Stimulated activated CD8-positive, alpha-beta memory T cell treated with anti-CD3 and anti-CD28 coated beads, Interleukin-12 subunit alpha, Interleukin-12 subunit beta, amount 100 ng/mL, for 4 hours (primary cell): ENCODE measurements at places on chromosomes 11 and 22.

GRCh38 chr11:4769838-4770237 is at the start of gene OR51F1:
OR51F1 (minus strand) TSS chr11:4769938; CDS start chr11:4769938, 0 bp downstream.
- no peak for DNase-seq

DNA sequence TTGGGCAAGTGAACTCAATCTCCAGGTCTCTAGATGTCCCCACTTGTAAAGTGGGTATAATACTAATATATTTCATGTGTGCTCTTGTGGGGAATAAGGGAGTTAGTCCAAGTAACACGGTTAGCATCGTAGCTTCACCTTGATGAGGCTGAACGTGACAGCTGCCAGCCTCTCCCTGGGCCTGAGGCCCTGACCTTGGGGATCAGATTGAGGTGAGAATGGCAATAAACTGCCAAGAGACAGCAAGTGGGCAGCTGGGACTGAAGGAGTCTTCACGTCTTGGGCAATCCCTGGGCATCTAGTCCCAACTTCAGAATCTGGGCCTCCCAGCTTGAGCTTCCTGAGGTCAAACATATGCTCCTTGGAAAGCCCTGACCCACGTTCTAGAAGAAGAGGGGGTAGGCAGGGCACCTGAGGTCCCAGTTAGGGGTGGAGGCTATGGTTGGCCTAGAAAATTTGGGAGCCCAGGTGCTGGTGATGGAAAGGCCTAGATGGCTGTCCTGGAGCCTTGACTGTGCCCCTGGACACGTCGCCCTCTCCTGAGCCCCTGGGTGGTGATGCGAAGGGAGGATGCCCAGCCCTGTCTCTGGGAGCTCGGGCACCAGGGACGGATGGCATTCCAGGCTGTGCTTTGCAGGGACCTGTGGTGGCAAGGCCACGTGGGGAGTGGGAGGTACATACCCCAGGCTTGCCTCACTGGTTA is 23.4 kb downstream of the ADAMTS15 start:
- no peak for DNase-seq

DNA sequence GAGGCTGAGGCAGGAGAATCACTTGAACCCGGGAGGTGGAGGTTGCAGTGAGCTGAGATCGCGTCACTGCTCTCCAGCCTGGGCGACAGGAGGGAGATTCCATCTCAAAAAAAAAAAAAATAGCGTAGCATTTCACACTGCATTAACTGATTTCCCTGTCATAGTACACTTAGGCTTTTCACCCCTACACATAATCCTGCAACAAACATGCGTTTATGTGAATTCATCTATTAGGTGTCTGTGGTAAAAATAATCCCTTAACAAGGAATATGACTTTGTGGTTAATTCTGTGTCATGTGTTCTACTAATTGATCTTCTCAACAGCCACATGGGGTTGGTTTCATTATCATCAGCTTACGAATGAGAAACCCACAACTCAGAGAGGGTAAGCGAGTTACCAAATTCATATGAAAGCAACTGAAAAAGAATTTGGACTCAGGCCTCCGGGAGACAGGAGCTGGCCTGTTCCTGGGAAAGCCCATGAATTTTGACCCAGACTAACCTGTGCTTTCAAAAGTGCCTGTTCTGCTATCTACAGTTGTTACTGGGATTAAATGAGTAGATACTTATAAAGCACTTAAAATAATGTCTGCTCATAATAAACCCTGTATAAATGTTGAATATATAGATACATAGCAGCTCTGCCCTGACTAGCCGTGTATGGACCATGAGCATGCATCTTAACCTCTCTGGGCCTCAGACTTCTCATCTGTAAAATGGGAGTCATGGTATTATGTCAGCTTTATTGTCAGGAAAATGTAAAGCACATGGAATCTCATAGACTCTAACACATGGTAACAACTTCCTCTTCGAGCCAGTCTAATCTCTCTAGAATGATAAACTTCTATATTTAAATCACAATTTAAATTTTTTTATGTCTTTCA is 36.6 kb downstream of the KCNJ1 start:
- no peak for DNase-seq

DNA sequence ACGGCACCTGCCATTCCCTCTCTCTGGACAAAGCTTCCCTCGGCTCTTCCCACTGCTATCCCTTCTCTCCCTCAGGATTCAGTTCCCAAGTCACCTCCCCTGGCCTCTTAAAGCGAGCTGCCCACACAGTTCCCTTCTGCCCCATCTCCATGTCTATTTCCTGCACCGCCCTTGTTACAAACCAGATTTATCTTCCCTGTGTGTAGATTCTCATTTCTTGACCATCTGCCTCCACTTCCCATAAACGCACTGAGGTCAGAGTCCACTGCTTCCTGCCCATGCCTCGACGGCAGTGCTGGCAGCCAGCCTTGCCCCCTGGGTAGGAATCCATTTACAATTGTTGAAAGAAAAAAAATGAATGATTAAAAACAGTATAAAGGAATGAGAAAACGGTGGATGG is 11.6 kb upstream of the APOBEC3B start:
- no peak for DNase-seq

GRCh38 chr11:27916541-27917100 is 191.3 kb downstream of the KIF18A start:
- no peak for DNase-seq
